Breast epithelium (tissue), 4 donors: ENCODE measurements at places on chromosomes 4 and X.

GRCh38 chrX:110180928-110181310, 137.0 kb downstream of the AMMECR1 start:
- no peak for DNase-seq

DNA sequence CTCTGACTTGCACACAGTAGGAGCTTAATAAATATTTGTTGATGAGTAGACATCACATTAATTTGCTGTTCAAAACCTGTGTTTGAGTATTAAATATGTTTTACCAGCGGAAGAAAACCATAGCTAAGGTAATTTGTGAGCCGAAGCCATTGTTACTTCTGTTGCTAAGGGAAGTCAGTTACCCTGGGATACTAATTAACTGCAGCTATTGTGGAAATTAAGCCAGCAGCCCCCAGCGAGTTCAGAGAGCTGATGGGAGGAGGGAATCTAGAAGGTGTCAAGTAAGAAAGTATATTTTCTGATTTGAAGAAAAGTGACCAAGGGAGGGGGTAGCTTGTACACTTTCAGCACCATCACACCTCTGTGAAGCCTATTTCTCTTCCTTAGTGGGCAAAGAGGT, 76.7 kb upstream of the IGSF1 start:
- DNase-seq: no peak

GRCh38 chrX:39948582-39948981, 149.2 kb downstream of the BCOR start:
- DNase-seq: no peak

GRCh38 chr4:128060121-128060698, 902 bp upstream of the LARP1B start:
- no peak for DNase-seq

GRCh38 chr4:83138946-83139345, 24.4 kb upstream of the PLAC8 start:
- DNase-seq: no peak

DNA sequence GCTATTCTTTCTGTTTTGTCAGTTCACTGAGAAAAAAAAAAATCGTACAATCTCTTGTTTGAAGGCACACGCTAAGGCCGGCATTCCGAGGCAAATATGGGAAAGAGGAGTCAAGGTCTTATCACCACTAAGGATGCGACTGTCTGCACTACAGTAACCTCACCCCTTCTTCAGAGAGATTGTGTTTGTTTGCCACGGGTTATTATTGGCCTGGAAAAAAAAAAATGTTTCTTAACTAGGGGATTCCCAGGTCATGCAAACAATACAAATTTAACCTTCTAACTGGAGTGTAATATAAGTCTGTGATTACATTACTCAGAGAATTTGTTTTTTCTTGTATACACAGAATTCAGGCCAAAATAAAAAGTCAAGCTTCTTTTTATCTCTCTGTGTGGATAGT, 168.3 kb downstream of the TMA16 start:
- DNase-seq: no peak
